ENCODE measurements at places on chromosomes 5 and 9.

DNA sequence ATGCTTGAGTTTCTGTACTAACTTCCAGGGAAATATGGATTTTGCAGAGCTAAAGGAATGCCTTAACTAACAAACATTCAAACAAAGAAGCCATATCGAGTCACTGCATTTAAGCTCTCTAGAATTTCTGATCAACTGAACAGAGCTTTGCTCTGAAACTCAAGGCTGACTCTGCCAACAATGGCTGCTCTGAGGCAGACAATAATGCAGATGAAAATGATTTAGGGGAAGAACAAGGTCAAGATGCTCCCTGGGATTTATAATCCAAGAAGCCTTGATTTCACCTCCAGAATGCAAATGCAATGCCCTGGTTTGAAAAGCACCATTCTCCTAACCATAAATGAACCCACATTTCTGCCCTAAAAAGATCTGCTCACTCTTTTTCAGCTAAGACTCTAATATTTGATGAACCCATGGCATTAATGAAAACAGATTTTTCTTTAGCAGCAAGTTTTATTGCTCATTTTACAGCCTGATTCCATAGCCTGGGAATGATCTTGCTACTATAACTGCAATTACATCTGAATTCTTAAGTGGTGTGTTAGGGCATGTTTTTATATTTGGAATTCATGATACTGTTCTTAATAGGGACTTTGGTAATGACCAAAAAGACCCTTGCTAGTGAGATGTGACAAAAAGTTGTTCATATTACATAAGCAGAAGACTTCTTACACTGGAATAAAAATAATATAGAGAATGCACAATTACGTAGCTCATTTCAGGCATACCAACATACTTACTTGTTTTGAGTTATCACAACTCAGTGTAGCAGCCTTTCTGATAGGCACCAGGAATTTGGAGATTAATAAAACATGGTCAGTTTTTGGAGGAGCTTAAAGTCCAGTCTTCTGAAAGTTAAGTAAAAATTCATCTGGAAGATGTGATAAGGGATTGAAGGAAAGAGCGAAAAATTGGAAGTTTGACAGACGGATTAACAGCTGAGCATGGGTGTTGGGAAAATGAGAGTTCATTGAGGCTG is 169.4 kb downstream of the TRPM3 start:
- DNase-seq, result no peak

DNA sequence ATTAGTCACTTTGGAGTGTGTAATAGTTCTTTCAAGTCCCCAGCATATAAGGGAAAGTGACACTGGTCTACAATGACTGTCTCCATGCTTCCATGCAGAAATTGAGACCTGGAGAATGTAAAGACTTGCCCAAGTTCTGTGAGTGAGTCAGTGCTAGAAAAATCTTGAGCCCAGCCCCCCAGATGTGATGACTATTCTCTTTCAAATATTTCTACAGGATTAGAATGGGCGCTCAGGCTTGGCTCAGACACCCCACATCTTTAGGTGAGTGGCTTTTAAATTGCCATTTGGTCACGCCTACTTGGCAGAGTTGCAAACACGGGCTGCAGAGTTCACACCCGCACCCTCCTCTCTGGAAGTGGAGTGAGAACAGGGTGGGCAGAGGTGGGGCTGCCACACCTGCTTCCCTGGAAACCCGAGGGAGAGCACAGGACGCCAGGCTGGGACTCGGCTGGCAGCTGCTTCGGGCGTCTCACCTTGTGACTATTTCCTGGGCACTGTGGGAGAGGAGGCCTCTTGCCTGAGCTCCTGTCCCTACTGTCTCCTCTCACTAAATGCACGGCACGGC is 37.6 kb downstream of the ROPN1L start:
- no peak for DNase-seq

- no peak for DNase-seq
These were observed 7.6 kb upstream of the PRUNE2 start for GRCh38 chr9:76913467-76913866.

DNA sequence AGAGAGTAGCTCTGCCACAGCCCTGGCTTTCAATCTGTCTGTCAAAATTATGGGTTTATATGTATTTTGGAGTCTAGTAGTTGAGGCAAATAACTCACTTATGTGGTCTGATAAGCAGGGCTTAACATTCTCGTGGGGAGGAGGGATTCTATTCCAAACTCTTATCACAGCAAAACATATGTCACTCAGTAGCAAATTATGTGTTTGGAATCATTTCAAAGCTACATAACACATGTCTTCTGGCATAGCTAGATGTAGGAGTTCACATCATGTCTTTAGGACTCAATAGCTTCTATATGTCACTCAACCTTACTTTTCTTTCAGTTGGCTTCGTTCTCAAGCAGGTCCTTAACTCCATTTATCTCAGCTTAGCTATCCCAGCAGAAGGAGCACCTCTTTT is 144.5 kb upstream of the SEMA6A start:
- DNase-seq, result no peak

DNA sequence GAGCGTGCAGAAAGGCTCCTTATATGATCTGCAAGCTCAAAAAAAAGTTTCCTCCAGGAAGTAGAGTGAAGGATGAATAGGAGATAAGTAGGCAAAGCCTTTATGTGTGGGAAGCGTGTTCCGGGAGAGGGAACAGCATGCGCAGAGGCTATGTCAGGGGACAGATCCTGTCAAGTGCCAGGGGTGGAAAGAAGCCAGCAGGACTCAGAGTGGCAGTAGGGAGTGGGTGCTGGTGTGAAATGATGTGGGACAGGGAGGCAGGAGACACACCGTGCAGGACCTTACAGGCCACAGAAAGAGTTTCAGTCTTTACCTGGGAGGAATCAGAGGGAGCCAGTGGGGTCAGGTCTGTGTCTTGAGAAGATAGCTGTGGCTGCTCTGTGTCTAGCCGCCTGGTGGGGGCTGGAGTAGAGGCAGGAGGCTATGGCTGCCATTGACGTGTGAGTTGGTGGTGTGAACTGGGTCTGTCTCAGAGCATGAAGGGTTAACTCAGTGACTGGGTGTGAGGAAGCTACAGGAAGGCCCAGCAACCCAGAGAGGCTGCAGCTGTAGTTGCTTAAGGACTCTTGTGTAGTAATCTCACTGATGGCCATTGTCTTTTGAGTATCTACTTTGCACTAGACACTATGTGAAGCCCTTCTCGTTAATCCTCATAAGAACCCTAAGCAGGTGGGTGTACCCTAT is 71.3 kb downstream of the PPARGC1B start:
- DNase-seq, result no peak

- no peak for DNase-seq
These were observed 610.4 kb upstream of the NUDT12 start for GRCh38 chr5:104172976-104173375.

Measured in muscle of back (tissue), 13 donors.